ENCODE measurements at places on chromosomes 16 and 17.

DNA sequence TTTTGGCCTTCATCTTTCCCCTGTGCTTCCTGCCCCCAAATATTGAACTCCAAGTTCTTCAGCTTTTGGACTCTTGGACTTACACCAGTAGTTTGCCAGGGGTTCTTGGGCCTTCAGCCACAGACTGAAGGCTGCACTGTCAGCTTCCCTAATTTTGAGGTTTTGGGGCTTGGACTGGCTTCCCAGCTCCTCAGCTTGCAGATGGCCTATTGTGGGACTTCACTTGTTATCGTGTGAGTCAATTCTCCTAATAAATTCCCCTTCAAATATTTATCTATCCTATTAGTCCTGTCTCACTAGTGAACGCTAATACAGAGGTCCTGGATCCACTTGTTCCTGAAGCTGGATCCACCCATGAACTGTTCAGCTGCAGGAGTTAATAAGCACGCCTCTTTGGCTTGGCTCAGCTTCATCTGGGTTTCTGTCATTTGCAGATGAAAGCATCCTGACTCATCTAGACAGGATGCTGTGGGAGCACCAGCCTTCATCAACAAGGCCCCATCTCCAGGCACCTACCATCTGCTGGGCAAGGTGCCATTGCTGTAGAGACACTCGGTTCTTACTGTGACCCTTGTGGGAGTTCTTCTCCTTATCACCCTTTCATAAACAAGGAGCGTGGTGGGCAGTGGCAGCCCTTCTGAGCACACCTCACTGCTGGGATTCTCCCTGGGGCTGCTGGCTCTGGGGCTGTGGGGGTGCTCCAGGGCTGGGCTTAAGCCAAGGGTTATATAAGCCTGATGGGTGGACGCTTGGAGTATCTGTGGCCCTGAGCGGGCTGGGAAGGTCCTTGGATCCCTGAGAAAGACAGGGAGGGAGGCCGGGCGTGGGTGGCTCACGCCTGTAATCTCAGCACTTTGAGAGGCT lies 23.1 kb downstream of the LAT start:
- H3K27me3 ChIP-seq: peaks cover 14% of the 10 kb centered on the region
- no peak overlapping the region for H3K4me3 ChIP-seq
- no peak overlapping the region for H3K27ac ChIP-seq
- no peak for DNase-seq

GRCh38 chr16:88975511-88976061 lies 1.4 kb downstream of the CBFA2T3 start:
- no peaks in the 10 kb centered on the region for H3K27me3 ChIP-seq
- peak overlapping the region; percentile 29 for H3K27ac ChIP-seq
- H3K36me3 ChIP-seq: no peaks in the 10 kb centered on the region
- DNase-seq: no peak
- H3K4me3 ChIP-seq: no peak overlapping the region
- peaks cover 10% of the 10 kb centered on the region for H3K4me1 ChIP-seq

GRCh38 chr17:45332989-45333701 lies 16.3 kb upstream of the MAP3K14 start:
- no peaks in the 10 kb centered on the region for H3K36me3 ChIP-seq
- H3K4me3 ChIP-seq: no peak overlapping the region
- peaks cover 6% of the 10 kb centered on the region for H3K27me3 ChIP-seq
- H3K4me1 ChIP-seq: no peaks in the 10 kb centered on the region
- no peak for DNase-seq

DNA sequence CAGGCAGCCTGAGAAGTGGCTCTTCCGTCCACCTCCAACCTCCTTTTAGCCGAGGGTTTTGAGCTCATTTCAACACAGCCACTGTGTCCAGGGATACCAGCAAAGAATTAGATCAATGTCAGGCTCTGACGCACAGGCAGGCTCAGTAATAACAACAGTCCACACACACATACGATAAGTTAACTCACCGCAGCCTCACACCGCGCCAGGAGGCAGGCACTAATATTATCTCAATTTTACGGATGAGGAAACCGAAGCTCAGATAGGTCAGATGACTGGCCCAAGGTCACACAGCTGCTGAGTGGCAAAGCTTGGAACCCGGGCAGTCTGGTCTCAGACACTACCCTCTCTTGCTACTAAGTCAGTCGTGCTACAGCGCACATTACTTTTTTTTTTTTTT lies 22.9 kb downstream of the ABR start:
- peaks cover 5% of the 10 kb centered on the region for H3K36me3 ChIP-seq
- no peaks in the 10 kb centered on the region for H3K27me3 ChIP-seq
- no peak overlapping the region for H3K27ac ChIP-seq
- peaks cover 3% of the 10 kb centered on the region for H3K4me1 ChIP-seq
- DNase-seq: no peak
- no peak overlapping the region for H3K4me3 ChIP-seq

DNA sequence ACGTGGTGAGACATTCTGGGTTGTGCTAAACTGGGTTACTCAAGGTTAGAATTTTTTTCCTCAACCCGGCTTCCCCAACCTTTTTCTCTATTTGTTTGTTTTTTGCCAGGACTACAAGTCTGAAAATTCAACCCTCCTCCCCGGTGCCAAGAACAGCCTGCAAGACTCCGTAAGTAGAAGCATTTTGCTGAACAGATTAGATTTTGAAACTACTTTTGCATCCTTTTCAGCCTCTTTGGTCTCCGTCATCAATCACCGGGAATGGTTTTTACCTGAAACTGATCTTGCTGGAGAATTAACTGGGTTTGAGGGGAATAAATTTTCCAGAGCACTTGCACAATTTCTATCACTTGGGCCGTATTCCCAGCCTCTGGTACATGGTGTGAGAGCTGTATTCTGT lies 501.2 kb upstream of the EEF2KMT start:
- no peak overlapping the region for H3K4me3 ChIP-seq
- no peak overlapping the region for H3K27ac ChIP-seq
- H3K4me1 ChIP-seq: no peaks in the 10 kb centered on the region
- peaks cover 10% of the 10 kb centered on the region for H3K27me3 ChIP-seq

GRCh38 chr17:48429638-48430586 lies at the start of gene SKAP1:
SKAP1 (minus strand) TSS chr17:48430214.
- H3K27me3 ChIP-seq: peaks cover 86% of the 10 kb centered on the region
- peaks cover 16% of the 10 kb centered on the region for H3K4me1 ChIP-seq
- no peak within 1 kb of the TSS for H3K27ac ChIP-seq
- no peaks in the 10 kb centered on the region for H3K36me3 ChIP-seq
- H3K4me3 ChIP-seq: peak within 1 kb of the TSS; percentile 17

- H3K36me3 ChIP-seq: no peaks in the 10 kb centered on the region
- no peak overlapping the region for H3K27ac ChIP-seq
- DNase-seq: no peak
- no peaks in the 10 kb centered on the region for H3K4me1 ChIP-seq
- H3K27me3 ChIP-seq: no peaks in the 10 kb centered on the region
- no peak overlapping the region for H3K4me3 ChIP-seq
These were observed 43.6 kb downstream of the TEX14 start for GRCh38 chr17:58648236-58648635.

All from neural crest cell (in vitro differentiated cells).